A172 (cell line): ENCODE measurements at places on chromosomes 12 and 14.
A peak's percentile ranks its signal among the peaks of the same experiment; 100 is the strongest.

DNA sequence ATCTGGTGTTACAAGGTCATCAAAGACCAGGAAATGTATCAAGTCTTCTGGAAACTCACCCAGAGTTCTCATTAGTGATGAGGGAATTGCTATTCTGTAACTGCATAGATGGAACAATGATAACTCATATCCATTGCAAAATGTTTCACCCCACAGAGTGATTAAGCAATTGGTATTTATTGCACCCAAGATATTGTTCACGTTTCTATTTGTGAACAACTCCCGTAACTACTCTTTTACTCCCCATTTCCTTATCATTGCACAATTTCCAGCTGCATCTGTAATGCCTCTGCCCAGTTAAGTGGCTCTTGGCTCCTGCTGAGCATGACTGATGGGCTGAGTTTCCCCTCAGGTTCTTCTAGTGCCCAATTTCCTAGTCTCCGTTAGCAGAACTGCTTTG is 108.7 kb upstream of the PRICKLE1 start:
- DNase-seq: no peak

- peak; percentile 6 for DNase-seq
These were observed 1013.8 kb downstream of the DIO2 start for GRCh38 chr14:79197516-79197915.

DNA sequence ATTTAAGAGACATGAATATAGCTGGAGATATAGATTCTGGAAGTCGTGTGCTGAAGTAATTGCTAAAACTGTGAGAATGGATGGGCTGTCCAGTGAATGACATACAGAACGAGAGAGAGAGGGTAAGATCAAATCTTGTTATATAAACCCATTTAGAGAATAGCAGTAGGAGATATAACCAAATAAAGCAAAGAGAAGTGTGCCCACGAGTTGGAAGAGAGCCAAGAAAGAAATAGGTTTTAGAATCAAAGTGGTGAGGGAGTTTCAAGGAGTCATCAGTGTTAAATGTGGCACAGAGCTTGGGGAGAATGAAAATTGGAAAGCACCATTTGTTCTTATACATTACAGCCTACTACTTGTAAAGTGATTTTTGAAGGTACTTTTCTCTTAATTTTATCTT is 19.2 kb downstream of the TOGARAM1 start:
- no peak for DNase-seq

DNA sequence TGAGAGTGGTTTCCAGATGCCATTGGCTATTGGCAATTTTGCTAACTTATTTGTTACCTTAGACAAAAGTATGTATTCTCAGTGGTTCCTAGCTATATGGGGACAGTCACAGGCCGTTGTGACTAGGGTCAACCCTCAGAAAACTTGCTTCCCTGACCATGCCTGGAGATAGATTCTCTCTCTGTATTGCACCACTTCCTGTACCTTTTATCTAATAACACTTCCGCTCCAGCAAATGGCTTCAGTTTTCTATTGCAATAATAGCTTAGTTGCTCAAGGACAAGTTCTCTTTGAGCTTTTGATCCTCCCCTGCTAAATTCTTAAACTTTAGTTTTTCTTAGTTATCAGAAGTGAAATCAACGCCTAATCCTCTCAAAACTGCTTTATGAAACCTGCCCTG is 338.0 kb downstream of the RMST start:
- DNase-seq: no peak

GRCh38 chr14:28157887-28158791 is 608.4 kb upstream of the FOXG1 start:
- no peak for DNase-seq

DNA sequence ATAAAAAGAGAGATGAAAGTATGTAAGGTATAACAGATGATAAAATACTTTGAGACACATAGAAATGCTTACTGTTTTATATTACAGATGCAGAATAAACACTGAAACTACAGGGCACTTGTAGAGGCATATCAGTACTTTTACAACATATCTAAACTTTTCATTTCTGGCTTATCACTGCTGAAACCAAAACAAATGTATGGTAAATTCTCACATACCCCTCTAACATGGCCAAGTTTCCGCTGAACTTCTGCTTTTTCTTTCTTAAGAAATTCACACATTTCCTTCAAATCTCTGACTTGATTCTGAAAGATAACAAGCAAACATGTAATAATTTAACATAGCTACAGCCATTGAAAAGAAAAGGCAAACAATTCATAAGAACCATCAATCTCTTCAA is 33.3 kb upstream of the C12orf50 start:
- no peak for DNase-seq

DNA sequence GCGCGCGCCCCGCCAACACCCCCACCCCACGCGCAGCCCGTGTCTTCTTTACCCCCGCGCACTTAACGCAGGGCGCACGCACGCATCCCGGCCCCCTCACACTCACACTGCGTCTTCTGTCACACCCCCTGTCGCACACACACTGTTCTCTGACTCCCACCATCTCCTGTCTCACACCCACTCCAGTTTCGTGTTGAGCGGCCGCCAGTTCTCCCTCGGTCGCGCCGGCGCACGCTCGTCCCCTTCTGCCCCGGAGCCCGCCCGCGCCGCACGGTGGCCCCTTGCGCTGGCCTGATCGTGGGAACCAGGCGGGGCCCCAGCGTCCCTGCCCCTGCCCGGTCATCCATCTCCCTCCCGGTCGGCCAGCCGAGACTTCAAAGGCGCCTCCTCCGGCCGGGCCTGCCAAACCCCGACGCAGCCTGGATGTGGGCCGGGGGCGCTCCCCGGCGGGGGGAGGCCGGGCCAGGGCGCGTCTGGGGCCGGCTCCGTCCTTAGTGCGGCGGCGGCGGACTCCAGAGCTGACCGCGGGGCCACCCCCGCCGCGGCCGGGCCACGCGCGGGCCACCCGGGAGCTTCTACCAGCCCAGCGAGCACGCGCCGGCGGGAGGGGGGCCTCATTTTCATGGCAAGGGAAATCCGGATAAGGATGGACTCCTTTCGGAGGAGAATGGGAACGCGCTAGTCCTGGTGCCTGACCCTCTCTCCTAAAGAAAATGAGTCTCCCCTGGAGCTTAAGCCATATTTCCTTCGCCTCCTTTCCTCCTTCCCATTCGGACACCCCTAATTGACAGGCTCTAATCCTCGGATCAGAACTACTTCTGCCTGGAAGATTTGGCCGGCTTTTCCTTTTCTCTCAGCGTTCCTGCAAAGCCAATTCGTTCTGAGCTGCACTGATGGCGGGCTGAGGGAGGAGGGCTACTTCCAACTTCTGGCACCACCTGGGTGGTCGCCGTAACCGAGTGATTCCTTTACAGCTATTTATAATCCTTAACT is 82.0 kb upstream of the HMGA2 start:
- no peak for DNase-seq
